ENCODE measurements at places on chromosomes 2 and 18.

DNA sequence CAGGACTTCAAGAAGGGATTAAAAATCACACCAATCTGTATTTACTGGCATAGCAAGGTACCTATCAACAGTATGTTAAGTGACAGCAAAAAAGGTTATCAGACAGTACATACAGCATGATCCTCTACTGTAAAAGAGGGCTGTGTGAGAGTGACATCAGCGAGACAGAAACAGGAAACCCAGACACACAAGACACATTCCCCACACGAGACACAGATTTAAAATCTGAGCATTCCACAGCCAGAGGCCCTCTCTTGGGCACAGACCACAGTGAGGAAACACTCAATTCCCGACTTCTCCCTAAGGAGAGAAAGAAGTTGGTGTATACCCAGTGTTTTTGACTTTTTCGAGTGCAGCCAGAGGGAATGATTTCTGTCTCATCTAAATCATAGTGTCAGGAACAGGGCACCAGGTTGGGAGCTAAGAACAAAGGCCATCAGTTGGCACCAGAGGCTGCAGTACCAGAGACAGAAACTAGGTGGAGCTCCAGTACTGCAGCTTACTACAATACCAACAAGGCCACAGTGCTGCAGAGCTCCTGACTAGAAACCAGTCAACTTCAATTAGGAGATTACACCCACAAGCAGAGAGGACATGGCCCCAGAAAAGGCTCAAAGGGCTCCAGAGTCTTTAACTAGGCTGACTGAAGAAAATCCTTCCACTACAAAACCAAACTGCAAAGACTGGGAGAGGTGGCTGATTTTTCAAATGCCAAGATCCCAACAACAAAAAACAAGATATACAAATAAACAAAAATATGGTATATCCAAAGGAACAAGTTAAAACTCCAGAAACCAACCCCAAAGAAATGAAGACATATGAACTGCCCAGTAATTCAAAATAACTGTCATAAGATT, 41.0 kb downstream of the UNC50 start:
- DNase-seq, result peak; percentile 53

GRCh38 chr2:133338224-133338623, 230.0 kb downstream of the NCKAP5 start:
- no peak for DNase-seq

- DNase-seq, result no peak
These were observed 29.1 kb upstream of the RNU4ATAC start for GRCh38 chr2:121501554-121501953.

- no peak for DNase-seq
These were observed 19.6 kb downstream of the NDUFAF7 start for GRCh38 chr2:37250869-37251740.

DNA sequence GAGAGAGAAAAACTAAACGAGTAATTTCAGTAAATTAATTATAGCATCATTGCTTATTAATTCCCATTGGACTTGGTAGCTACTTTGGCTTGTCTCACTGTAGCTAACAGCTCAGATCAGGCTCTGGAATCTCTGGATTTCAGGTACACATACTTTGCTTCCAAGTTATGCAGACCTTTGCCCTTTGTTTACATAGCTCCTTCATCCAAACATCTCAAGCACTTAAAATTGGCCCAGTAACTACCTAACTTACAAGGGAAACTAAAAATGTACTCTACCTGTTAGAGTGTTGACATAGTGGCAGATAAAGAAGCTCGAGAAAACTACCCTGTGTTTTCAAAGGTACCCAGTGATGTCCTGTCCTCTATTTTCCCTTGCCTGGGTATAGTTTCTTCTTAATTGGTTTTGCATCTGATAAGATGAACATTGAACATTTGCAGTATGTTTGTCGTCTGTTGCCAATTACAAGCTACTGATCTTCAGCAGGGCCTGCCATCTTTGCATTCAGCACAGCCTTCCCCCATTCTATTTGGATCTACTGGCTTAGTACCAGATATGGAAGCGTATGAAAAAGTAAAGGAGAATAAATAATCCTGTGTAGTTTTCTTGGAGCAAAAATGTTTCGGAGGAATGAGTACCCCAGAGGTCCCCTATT, 601.5 kb upstream of the FANCL start:
- no peak for DNase-seq

DNA sequence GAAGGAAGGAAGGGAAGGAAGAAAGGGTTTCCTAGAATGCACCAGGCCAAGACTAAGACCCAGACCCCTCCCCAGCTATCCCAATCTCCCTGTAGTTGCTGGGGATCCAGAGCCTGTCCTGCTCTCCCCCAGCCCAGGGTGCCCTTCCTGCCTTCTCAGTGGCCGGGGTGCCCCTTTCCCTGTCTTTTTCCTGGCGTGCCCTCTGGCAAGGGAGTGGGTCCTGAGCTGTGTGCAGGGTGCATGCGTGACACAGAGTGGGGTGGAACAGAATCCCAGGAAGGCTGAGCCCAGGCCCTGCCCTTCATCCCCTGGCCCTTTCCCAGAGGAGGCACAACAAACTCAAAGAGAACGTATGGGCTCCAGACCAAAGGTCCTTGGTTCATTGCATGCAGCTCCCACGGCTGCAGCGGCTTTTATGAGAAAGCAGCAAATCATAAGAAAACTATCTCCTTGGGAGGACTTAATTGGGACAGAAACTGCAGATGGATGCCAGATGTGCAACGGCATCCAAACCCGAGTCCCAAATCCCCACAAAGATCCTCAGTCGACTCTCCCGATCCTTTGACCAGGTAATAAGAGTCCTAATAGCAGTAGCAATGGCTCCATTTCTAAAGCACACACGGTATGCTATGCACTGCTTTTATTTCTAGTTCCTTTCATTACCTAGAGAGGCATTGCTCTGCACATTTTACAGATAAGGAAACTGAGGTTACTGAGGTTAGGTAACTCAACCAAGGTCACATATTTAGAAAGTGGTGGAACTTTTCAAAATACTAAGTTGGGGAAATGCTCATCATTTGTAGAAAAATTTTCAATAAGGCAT, 12.7 kb upstream of the ARID5A start:
- DNase-seq, result no peak

GRCh38 chr18:32295604-32296003, 105.8 kb downstream of the MEP1B start:
- no peak for DNase-seq

DNA sequence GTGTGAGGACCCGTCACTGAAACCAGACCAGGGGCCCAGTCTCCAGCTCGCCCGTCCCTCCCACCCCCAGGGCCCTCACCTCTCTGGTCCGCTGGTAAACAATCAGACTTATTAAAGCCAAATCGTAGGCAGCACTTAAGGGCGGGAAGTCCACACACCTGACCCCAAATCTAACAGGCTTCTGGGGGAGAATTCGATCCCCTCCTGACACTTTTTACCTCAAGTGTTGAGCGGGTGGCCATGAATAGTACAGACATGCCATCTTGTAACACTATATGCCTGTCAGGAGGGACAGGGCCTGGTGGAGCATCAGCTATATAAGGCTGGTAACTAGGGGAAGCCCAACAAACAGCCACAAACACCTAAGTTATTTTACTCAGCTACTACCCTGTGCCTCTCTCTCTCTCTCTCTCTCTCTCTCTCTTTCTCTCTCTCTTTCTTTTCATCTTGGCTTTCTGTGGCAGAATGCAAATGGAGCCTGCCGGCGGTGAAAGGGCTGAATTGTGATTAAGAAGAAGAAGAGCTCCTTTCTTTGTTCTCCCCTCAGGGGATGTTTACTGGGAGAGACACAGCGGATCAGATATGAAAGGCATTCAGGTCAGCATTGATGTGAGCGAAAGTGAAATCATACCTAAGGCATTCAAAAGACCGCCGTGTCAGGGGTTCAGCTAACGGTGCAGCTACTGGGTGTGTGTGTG, 9.5 kb downstream of the ZEB2 start:
- no peak for DNase-seq

DNA sequence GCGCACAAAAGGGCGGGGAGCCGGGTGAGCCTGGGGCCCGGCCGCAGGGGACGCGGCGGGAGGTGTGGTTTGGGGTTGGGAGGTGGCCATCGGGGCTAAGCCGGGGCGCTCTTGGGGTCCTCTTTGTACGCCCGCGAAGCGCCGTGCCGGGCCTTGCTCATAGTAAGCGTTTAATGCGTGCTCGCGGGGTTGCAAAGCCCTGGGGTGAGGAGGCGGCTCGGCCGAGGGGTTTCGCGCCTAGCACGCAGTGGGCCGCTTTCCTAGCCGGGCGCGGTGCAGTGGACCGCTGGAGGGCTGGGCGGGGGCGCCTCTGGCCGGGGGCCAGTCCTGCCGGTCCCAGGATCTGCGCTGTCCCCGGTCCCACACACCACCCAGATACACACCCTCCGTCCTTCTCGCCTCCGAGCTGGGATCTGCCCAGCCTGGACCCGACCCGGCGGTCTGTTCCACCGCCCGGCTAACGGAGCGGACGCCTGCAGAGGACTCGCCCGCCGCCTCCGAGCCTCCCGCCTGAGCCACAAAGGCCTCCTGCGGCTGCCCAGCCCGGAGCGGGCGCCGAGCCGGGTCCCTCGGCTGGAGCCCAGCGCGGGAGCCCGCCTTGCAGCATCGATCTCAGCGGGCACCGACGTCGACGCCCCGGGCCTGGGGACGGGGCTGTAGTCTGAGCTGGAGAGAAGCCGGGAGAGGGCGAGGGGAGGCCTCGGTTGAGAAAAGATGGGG, 564 bp downstream of the DPYSL5 start:
- DNase-seq, result no peak

DNA sequence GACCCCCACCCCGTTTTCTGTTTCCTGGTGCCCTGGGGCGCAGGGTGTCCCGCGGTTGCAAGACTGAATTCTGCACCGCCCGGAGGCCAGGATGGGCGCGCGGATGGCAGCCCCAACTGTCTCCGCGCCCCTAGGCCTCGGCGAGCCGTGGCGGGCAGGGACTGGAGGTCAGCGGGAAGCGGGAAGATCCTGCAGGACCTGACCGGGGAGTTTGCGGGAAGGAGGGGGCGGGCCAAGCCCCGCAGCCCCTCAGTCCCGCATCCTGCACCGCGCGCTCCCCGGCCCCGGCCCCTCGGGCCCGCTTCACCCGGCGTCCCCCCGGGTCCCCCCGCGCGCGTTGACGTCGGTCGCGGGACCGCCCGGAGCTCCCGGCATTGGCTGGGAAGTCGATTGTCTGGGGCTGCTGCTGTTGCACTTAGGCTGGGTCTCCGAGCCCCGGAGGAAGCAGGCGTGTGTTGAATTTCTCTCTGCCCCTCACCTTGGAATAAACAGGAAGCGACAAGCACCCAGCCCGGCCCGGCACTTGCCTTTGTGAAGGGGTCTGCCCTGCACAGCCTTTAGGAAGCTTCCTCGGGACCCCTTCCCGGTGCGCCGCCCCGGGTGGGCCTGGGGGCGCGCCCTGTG, at the start of gene LDLRAD4:
LDLRAD4 (plus strand) TSS at position 393 of the 624 bp plus-strand sequence.
- DNase-seq, result no peak

GRCh38 chr2:60472041-60472440, 81.4 kb downstream of the BCL11A start:
- no peak for DNase-seq

GRCh38 chr2:20453087-20453486, 6.2 kb downstream of the RHOB start:
- no peak for DNase-seq

DNA sequence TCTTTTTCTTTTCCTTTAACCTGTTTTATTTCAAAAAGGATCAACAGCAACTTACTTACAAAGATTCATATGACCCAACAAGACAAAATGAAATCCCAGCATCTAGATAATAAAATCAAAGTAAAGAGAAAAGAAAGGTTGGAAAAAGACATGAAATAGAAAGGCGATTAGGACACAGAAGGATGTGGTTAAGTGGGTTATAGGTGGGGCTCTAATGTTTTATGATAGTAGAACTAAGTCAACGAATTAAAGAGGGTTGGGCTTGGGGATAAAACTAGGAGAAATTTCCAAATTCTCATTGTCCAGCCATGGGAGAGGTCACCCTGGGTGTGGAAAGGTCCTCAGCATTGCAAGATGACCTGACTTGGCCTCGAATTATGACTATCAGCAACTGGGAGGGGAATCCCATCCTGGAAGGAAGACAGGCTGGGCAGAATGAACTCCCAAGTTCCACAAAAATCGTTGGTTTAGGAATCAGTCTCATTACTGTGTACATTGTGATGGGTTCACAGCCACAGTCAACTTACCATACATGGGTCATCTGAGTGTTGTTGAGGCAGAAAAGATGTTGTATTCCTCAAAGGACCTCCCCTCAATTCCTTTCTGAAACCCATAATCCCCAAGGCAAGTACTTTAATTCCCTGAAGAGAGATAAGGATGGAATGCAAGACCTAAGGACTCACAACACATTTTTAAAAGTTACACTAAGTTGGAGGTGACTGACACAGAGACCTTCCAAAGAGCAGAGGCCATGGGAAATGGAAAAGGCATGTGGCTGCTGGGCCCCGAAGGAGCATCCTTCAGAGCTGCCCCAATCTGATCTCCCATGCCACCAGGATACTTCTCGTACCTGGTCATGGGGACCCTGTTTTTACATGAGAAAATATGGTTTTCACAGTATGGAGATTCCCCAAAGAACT, 167.6 kb downstream of the UXS1 start:
- no peak for DNase-seq

DNA sequence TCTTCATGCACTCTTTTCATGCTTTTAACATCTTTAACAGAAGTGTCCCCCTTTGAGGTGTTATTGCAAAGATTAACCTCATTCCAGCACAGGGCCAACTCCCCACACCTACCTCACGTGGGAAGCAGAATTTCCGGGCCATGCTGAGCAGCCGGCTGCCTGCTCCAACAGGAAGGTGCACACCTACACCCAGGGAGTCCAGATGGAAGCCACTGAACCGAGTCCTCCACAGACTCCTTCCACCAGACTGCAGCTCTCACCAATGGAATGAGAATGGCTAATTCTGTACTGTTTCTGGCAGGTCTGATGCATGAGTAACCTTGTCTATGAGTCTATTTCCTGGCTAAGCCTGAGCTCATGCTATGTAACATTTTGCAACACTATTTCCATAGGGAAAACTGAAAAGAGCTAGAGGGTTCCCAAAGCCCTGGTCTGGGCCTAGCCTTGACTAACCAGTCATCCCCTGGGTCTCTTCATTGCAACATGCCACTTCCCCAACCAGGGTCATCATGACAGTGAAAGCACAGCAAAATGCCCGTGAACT, 11.0 kb downstream of the ERFE start:
- no peak for DNase-seq

DNA sequence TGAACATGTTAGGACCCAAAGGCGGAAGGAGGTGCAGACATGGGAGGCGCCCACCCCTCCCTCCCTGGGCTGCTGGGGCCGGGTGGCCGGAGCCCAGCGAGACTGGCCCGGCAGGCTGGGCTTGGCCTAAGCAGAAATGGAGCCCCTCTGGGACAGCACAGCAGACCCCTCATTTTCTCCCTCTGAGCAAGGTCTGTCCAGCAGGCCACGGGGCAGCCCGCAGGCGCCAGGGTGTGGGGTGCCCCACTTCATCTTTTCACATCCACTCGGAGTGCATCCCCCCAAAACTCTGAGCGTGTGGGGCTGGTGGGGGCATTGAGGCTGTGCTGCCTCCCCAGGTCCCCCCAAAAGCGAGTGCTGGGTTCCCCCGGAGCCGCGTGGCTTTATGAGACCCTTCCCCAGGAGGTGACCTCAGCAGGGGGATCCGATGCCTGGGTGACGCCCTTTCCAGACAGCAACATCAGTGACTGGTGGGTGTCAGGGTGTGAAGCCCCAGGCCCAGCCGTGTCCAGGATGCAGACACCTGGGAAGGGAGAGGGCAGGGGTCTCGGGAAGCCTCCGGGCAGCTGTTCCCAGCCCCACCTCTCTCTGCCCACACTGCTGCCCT, 36.7 kb upstream of the GPC1 start:
- DNase-seq, result no peak

- DNase-seq, result no peak
These were observed 472 bp upstream of the PLEKHM3 start for GRCh38 chr2:208025814-208026184.
